ENCODE measurements at places on chromosomes 7 and 10. TPM values are rescaled to one million over a fixed set of nuclear protein-coding genes. Genes with fewer than 3 reads are reported as not detected.
A peak's percentile ranks its signal among the peaks of the same experiment; 100 is the strongest.

Gene C7orf33
- total RNA-seq: not detected

Gene LRRD1
- 0.19 TPM for total RNA-seq

Gene EBLN1
- total RNA-seq: not detected

- peak; percentile 83 for DNase-seq
Observed at GRCh38 chr7:40717242-40717641, 582.4 kb downstream of the SUGCT start.

DNA sequence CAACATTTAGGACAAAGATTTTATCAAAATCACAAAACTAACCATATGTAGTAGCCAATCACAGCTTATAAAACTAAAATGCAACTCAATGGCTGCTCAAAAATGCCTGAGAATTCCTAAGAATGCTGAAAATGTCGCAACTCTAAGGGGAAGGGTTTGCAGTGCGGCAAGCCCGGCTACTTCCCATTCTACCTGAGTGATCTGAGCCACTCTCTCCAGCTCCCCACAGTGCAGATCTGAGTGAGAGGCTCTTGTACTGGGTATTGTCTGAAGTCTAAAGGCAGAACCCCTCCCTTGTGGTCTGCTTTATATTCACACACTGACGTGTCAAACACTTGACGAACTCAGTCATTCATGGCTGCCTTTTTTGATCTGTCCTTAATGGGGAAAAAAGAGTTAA lies 28.9 kb downstream of the RAB11FIP2 start:
- DNase-seq: no peak

DNA sequence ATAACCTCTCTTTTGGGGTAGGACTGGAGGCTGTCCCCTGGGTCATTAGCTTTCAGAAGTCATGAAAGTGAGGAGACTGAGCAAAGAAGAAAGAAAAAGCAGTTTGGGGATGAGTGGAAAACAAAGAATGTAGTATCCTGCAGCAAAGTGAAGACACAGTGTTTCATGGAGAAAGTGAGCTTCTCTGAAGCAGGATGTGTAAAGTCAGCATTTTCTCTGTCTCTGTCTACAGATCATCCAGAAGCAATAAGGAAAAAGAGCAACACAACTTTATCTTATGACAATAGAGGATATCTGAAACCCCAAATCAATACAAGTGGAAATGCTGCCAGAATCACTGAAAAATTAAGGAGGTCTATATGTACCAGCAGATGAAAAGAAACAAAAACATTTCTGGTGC lies 28.4 kb upstream of the ZNF248 start:
- no peak for DNase-seq

DNA sequence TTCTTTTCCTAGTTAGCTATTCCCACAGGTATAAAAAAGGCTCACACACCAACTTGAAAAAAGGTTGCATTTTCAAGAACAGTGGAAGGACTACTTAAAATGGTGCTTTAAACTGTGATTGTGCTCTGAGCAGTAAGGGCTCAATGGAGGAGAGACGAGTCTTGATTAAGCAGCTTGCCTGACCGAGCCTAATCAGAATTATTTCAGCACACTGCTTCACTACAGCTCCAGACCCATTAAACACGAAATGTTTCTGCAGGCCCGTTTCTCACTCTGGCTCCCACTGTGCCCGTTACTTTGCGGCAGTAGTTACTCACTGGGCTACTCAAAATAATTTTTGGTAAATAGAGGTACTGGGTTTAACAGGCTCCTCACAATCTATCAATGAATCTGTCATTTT lies 126.0 kb downstream of the NRCAM start:
- DNase-seq: no peak

- no peak for DNase-seq
Observed at GRCh38 chr10:104028823-104029520, 56.7 kb downstream of the COL17A1 start.

DNA sequence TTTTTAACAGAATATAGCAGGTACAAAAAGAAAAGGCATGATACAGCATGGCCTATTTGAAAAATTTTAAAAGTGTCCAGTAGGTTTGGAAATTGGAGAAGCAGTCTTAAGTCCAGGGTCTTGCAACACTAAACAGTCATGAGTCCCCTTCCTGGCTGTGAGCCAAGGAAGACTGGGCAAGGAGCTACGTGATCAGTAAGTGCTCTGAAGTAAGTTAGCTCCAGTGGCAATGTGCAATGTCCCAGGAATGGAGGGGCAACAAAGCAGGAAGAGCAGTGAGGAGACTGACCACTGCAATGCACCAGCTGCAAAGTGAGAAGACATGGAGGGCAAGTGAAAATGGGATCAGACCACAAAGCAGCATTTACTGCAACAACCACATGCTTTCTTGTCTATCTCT lies 72.9 kb upstream of the GRID1 start:
- DNase-seq: no peak

DNA sequence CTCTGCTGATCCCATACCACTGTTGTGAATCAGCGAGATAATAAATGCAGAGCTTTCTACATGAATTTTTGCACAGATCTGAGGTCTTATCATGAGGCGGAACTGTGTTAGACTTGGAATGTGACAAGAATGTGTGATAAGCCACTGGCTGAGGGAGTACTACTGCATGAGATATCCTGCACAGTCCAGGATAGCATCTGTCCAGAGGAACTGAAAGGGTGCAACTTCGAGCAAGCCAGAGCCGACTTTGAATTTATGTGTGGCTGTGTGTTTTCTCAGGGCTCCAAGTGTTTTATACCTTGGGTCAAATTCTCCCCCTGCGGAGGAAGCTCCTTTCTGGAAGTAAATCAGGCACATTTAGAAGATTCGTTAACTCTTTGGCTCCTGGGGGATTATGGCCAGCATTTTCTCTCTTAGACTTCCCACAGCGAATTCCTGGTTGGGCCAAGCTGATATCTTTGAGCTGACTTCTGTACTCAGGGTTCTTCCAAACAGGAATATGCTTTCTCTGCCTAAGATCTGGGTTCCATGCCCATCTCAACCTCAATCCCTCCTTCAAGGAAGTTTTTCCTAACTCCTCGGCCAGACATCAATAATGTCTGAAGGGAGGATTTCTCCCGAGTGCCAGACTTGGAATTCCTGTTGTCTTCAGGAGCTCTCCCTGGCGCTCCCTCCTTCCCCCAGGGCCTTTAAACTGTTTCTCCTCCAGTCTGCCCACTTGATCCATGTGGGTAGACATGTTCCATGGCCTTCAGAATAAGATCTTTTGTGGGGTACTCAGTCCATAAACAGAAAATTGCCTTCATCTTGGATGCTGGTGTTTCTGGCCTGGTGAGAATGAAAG lies 2.5 kb upstream of the MEST start:
- no peak for DNase-seq
